ENCODE measurements at places on chromosomes 3 and 15. TPM values are rescaled to one million over a fixed set of nuclear protein-coding genes. Genes with fewer than 3 reads are reported as not detected.

DNA sequence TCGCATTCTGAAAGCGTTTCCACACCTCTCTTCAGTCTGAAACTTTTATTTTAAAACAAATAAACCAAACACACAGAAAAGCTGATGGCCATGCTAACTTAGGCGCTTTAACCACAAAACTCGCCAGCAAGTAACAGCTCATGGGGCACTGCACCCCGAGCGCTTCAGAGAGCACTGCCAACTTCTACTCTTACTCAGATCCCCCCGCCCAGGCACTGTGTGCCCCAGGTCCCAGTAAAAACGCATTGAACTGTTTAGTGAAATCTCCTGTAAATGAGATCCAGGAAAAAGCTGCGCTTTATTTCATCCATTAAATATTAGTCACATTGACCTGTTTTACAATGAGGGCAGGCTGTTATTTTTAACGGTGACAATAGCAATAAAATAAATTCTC is 99.7 kb downstream of the LRIG1 start:
- no peak for DNase-seq

DNA sequence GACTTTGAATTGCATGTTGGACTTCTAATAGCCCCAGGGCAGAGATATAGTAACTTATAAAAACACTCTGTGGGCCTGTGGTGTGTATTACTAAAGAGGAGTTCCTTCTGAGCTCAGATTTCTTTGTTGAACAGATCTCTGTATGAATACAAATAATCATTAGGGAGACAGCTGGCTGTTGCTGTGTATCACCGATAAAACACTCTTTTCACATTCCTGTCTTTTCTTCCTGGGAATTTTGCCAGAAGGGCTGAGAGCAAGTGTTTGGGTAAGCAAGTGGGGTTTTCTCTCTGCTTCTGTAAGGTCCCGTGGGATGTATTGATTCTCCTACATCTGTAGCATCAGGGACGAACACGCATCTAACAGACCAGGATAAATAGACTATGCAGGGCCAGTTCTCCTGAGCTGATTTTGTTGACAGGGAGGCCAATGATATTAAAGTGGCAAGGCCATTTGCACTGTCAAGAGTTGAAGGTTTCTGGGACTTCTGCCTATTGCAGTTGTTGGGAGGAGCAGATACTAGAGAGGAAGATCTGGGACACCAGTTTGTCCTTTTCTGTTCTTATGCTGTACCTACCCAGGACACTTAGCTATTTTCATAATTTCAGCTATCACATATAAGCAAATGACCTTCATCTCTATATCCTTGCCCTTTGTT is 225.9 kb upstream of the CD96 start:
- no peak for DNase-seq

DNA sequence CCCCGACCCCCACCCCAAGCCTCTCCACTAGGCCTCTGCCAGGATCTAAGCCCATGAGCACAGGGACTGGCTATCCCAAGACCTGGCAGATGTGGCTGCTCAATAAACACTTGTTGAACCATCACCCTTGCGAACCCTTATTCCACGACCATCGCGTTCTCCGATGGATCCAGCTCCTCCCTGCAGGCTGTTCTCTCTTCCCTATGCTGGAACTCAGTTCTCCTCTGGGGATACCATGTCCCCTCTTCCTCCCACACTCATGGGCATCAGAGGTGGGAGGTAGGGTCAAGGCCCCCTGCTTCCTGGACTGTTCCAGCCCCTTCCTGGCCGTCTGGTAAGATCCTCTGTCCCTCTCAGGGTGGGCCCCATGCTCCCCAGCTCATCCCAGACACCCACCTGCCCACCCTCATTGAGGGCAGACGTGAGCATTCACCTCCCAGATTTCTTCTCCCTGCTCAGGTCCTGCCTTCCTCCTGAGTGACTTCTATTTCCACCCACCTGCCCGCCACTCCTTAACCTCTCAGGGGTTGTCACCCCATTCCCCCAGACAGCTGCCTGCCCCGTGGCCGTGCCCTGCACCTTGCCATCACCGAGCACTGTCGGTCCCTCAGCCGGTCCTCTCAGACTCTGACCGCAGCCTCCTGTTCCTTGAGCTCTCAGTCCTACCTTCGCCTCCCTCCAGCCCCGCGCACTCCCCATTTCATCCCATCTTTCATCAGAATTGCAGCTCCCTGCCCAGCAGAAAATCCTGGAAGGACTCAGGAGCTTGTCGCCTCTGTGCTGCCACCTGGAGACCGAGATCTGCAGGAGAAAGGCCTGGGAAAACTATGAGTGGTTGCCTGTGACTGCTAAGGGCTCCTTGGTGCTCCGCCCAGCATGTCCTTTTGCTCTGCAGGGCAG is 42.0 kb downstream of the PML start:
- no peak for DNase-seq

GRCh38 chr3:89622063-89622700 is 514.8 kb downstream of the EPHA3 start:
- DNase-seq, result no peak

DNA sequence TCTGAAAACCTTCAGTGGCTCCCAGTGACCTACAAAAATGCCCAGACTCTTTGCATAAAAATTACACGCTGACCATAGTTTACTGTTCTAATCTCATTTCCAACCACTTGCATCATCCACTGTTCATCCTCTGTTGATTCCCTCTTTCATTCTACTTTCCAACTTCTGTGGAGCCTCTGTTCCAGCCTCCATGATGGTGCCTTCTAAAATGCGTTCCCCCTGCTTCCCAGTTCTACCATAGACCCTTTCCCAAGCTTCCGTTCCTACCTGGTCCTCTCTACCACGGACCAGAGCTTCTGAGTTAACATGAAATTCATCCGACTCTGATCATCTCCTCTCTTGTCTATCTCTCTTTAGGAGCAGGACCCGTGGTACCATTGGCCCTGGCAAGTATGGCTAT is 127.0 kb downstream of the THSD4 start:
- no peak for DNase-seq

GRCh38 chr3:124873226-124873625 is 13.9 kb downstream of the ITGB5 start:
- DNase-seq, result no peak

GRCh38 chr3:12886106-12886679 is 44.8 kb upstream of the RPL32 start:
- no peak for DNase-seq

- peak; percentile 19 for DNase-seq
These were observed 231.3 kb downstream of the OCA2 start for GRCh38 chr15:27867861-27868260.

Gene FAM3D
- not detected for total RNA-seq

GRCh38 chr3:88616413-88616812 is 466.7 kb downstream of the C3orf38 start:
- no peak for DNase-seq

Gene ZNF660
- 2.6 TPM for total RNA-seq

DNA sequence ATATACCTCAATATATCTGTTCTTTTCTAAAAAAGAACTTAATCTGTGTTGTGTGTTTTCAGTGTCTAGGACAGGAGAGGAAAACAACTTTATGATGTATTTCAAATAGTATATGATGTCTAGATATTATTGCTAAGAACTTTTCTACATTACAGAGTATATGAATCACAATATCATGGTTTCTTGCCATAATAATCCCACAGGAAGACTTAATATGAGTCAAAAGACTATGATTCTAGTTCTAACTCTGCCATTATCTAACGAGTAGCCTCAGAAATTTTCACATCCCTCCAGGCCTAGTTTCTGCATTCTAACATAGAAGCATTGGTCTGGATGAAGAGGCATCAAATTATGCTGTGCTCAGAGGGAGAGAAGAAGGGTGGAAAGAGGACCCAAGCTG is 107.7 kb upstream of the SPRED1 start:
- no peak for DNase-seq

GRCh38 chr15:43220991-43221403 is at the start of gene EPB42:
Gene EPB42, minus strand, starts transcription at chr15:43221018. Its CDS starts 193 bp downstream, at chr15:43220825.
- no peak for DNase-seq

DNA sequence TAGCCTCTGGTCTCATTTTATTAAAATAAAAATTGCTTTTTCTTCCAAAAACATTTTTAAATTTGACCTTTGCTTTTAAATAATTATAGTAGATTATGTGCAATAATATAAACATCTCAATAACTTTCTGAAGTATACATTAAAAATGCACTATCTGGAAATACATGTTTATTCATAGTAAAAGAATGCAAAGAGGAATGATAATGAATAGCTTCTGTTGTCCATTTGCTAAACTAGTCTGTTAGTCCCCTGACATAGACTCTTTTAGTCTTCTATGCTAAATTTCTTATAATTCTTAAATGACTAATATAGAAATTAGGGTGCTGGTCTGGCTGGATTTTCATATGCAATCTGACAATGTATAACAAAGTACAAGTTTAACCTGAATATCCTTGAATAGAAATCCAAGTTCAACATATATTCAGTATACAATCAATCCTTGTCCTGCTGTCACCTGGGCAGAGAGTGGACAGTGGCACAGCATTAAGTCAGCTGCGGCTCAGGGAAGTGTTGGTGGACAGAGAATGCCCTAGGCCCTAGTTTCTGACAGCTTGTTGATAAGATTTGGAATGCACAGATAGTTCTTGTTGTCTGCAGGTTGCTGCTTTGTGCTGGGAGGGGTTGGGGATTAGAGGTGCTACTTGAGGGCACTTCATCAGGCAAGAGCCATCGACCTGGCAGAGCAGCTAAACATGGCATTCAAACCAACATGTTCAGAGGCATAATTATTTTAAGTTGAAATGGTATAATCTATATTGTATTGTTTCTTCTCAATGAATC is 161.7 kb downstream of the MBNL1 start:
- no peak for DNase-seq

Gene P2RY1
- total RNA-seq, result 3.3 TPM

Gene LDHAL6B
- total RNA-seq, result not detected

Gene CCR8
- total RNA-seq, result not detected

GRCh38 chr15:61994216-61994615 is 66.0 kb downstream of the VPS13C start:
- no peak for DNase-seq

DNA sequence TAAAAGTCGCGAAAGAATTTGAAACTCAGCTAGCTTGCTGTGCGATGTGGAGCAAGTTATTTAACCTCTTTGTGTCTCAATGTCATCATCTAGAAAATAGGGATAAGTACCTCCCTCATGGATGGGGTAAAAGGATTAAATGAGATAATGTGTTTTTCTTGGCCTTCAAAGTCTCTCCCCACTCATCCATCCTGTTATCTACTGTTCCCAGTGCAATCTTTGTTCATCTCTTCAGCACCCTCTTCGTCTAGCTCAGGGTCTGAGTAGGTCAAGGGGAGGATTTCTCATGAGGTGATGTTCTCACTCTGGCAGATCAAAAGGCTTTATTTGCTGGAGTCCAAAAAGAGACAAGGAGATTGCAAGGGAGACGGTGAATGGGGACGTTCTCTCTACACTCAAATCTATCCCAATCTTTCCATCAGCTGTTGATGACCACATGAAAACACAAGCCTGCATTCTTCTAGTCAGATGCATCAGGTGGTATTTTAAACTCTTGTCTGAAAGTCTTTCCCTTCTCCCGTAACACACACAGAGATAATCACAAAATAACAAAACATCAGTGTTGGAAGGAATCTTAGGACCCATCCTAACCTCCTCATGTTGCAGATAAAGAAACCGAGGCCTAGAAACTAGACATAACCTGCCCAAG is 1.3 kb downstream of the MESD start:
- no peak for DNase-seq

DNA sequence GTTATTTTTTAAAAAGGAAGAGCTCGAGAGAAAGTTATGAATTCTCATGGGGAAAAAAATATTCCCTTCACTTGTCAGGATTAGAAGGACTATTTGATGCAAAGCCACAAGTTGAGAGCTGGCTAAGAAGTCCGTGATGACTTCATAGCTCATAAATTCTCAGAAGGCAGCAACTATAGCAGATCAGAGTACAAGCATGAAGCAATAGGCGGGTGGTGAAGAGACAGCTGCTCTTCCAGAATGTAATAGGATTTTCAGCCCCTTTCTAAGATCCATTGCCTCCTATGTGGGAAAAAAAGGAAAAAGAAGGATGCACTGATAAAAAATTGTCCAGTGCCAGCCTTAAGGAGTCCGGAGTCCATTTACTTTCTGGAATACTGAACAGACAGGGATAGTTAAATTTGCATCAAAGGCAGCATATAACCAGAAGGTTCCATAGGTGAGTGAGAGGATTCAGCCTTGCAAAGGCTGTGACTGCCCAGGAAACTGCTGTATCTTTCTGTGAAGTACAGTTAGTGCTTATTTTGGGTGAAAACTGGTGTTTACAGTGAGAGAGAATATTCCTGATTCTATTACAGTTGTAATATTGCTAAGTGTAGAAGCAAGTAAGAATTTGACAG is 929.5 kb upstream of the ALCAM start:
- no peak for DNase-seq

Gene PGBD4
- total RNA-seq, result 1.2 TPM

Data from esophagus muscularis mucosa (tissue), 4 donors.